H54 (cell line): ENCODE measurements at places on chromosomes 6 and 20.

DNA sequence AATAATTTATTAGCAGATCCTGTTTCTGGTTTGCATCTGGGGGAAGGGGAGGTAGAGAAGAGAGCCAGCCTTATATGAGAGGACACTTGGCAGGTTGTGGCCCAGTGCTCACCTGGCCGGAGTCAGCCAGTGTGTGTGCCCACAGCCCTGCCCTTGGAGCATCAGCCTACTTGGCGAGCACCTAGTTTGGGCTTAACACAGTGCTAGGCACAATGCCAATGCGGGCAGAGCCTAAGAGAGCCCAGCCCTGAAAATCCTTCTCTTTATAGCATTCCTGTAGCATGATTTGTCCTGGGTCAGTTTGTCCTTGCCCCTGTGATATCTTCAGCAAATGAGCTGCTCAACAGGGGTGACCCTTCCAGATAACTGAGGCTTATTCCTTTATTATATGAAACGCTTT, 73.0 kb downstream of the SLX4IP start:
- DNase-seq = peak; percentile 12

GRCh38 chr20:48794360-48794759, 33.4 kb downstream of the PREX1 start:
- DNase-seq = no peak

DNA sequence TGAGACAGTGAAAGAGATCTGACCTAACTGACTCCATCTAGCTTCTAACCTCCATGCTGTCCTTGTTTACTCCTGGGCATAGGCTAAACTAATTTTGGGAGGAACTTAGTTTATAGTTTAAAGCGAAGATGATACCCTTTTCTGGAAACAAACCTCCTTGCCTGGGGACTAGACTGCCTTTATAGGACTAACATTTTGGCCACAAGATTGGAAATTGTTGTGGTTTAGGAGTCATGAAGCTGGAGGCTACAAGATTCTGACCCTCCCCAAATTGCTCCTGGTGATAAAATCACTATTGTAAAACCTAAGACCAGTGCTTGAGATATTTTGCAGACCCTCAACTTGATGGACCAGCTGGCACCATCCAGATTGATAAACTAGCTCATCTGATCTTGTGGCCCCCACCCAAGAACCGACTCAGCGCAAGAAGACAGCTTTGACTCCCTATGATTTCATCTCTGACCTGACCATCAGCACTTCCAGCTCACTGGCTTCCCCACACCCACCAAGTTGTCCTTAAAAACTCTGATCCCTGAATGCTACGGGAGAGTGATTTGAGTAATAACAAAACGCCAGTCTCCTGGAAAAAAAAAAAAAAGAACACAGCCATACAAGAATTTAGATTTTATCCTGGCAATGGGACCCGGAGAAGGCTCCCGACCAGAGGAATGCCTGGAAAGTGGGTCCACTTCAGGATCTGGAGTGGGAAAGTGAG, 63.0 kb downstream of the ABHD12 start:
- DNase-seq = no peak

- no peak for DNase-seq
Observed at GRCh38 chr6:74071214-74071613, 375.2 kb downstream of the CD109 start.

DNA sequence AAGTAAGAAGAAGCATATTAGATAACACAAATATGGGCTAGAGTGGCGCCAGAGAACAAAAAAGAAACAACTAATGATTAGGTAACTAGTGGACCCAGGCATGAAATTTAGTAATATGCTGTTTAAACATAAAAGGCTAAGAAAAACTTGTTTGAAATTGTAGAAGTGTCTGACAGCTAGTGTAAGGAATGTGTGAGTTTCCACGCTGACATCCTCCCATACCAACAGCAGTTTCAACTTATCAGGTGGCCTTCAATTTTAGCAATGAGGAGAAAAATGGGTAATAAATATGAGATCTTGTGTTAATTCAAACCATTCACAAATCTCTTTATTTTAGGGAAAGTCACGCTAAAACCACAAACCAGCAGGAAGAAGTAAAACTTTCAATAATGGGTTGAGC, 440.2 kb upstream of the FLRT3 start:
- DNase-seq = no peak

DNA sequence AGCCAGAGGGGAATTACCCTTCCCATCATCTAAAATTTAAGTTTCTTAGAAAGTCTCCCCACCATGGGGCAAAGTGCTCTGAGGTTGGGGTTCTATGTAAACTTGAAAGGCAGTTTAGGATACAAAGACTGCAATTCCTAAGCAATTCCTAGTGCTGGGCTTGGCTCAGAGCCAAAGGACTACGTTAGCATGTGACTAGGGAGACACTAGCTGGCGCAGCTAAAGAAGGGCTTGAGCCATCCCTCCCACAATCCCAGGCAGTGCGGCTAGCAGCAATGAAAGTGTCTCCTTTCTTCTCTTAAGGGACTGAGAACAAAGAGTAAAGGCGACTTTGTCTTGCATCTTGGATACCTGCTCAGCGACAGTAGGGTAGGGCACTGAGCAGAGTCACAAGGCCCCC, 306.6 kb upstream of the FKBP1C start:
- DNase-seq = no peak

- DNase-seq = no peak
Observed at GRCh38 chr6:36897609-36898008, 11.9 kb downstream of the C6orf89 start.

DNA sequence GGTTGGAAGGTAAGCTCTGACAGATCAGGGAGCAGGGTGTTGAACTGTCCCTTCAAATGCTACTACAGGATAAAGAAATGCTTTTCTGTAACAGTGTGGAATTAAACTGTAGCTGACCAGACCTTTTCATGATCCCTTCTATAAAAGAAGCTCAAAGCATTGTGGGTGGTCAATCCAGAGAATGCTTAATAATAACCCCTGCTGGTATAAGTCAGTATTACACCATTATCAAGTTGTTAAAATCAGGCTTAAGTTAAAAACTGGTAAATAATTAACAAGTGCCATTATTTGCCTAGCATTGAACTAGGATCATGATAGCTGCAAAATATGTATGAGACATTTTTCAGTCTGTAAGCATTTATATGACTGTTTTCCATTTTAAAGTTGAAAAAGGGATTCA, 468.9 kb downstream of the PKHD1 start:
- DNase-seq = no peak
